GM04504 (cell line): ENCODE measurements at places on chromosomes 6 and 20.
A peak's percentile ranks its signal among the peaks of the same experiment; 100 is the strongest.

GRCh38 chr6:153873541-153873940, 165.5 kb upstream of the OPRM1 start:
- no peak for DNase-seq

DNA sequence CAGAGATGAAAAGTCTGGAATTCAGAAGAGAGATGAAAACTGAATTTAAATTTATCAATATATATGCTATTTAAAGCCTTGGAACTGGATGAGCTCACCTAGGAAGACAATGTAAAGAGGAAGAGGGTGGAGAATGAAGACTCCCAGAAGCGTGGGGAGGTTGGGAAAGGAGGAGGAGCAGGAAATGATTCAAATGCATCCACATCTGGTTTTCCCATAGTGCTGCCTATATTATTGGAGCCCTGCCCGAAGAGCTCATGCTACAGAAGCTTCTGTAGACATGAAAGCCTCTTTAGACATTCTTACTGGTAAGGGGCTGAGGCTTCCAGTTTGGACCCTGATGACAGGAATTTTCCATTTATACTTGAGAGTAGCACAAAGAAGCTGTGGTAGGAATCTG, 19.2 kb downstream of the PDE7B start:
- peak; percentile 12 for DNase-seq

DNA sequence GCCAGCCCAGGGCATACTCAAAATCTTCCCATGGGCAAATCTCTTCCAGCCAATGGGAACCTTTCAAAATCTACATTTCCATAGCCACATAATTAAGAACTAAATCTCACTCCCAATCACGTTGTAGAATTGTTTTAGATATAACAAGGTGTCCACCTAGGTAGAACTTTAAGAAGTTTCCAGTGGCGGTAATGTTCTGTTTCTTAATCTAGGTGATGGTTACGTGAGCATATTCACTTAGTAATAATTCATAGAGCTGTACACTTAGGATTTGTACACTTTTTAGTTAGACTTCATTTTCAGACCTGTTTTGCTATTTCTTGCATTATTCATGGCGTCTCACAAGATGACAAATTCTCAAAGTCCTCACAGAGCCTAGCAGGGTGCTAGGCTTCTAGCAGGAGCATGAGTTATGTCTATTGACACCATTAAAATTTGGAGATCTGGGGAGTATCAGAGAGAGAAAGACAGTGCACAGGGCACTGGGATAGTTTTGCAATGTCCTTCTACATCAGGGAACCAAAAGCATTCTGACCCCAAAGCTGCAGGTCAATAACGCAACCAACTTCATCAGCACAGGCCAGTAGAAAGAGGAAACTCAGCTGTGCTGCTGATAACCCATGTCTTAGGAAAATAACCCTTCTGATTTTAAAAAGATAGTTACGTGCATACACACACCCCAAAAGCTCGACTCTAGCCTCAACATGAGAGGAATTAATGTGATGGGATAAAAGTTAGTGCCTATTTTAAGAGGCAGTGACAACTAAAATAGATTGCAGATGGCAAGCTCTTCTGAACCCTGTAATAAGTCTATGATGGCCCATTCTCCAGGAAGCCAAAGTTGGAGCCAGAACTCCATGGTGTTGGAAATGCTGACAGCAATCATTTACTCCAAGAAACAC, 518.1 kb upstream of the JARID2 start:
- DNase-seq = no peak

GRCh38 chr6:154696661-154697060, 36.6 kb upstream of the SCAF8 start:
- DNase-seq = no peak

DNA sequence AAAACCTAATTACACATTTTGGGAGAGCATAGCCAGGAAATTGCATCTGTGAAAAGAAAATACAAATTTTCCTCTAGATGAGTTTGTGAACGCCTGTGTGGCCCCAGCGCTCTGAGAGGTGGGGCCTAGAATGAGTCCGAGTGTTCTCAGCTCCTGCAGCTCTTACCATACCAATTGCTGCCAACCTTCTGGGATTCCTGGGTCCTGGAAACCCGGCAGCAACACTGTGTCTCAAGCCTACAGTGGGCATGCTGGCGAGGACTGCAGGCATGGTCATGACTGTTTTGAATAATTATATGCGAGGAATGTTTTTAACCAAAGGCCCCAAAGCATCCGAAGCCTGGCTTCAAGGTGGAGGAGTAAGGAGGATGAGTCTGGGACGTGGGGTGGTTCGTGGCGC, 90.4 kb downstream of the SERAC1 start:
- no peak for DNase-seq

- DNase-seq = no peak
Measured at GRCh38 chr6:125717120-125717731, 32.2 kb upstream of the HEY2 start.

DNA sequence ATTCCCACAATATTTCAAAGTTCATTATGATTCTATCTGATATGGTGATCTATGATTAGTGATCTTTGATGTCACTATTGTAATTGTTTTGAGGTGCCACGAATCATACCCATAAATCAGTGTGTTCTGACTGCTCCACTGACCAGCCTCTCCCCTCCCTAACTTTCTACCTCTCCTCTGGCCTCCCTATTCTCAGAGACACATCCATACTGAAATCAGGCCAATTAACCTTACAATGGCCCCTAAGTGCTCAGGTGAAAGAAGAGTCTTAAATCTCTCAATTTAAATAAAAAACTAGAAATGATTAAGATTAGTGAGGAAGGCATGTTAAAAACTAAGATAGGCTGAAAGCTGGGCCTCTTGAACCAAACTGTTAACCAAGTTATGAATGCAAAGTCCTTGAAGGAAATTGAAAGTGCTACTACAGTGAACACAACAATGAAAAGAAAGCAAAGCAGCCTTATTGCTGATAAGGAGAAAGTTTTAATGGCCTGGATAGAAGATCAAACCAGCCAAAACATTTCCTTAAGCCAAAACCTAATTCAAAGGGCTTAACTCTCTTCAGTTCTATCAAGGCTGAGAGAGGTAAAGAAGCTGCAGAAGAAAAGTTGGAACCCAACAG, 196.9 kb upstream of the SHLD1 start:
- no peak for DNase-seq

DNA sequence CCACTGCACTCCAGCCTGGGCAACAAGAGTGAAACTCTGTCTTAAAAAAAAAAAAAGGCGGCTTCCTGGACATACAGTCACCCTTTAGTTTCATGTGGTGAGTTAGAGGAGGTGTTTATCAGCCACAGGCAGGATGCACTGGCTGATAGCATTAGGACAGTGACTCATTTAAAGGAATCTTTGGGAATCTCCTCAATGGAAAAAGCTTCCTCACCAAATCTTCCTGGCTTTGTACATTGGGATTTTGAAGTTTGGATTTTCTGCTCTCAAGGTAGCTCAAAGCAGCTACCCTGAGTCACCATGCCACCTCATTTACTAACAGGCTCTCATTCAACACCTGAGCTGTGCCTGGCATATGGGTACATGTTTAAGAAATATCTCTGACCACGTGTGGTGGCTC, 20.2 kb downstream of the PRPH2 start:
- no peak for DNase-seq

- DNase-seq = no peak
Measured at GRCh38 chr20:58308680-58309527, 611 bp upstream of the RAB22A start.

DNA sequence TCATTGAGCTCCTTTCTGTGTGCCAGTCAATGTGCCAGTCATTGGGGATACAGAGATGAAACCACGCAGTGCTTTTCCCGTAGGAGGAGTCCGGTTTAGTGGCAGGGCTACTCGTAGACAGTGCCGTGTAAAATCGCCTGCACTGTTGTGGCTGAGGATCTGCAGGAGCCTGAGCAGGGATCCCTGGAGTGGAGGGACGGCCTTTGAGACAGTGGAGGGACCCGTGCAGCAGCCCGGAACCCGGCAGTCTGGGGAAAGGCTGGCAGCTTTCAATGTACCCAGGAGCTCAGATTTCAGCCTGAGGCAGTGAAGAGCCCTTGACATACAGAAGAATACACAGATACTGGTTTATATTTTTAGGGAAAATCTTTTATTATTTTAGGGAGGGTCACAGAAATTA, 203.3 kb downstream of the ARID1B start:
- DNase-seq = no peak

GRCh38 chr6:165616116-165616515, 46.9 kb downstream of the PDE10A start:
- DNase-seq = no peak

DNA sequence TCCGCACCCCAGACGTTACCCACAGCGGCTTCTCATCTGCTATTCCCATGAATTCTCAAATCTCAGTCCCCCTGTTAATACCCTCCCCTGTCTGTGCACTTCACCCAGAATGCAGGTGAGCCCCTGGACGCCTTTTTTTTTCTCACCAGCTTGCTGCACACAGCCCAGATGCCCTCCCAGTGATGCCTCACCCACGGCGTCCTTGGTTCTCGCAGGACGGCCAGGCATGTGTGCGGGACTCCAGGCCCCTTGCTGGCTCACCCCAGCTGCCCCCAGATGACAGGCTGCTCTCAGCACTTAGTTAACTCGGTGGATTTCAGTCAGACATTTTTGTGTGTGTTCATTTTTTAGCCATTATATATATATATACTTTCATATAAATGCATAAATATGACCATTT, 25.4 kb upstream of the PI16 start:
- no peak for DNase-seq
